ENCODE measurements at places on chromosomes 12 and 14.

GRCh38 chr12:84075991-84076390 lies 836.6 kb downstream of the SLC6A15 start:
- no peak for DNase-seq

- no peak for DNase-seq
Observed at GRCh38 chr12:109010259-109010658, 10.6 kb downstream of the SVOP start.

DNA sequence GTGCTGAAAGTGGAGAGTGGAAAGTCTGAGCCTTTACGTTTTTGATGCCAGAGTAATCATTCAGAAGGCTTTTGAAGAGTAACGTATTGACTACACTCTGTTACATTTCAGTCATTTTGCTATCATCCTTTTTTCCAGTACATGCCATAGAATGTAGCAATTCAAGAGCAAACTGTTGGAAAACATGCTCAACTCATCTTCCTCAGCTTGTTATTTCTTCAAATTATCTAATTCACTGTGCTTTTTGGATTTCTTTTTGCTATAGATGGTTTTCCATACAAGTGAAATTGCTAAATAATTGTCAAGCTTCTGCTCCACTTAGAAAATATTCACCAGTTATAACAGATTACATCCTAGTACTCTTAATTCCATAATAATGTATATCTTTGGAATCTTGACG lies 129.9 kb upstream of the CLEC14A start:
- DNase-seq = no peak

DNA sequence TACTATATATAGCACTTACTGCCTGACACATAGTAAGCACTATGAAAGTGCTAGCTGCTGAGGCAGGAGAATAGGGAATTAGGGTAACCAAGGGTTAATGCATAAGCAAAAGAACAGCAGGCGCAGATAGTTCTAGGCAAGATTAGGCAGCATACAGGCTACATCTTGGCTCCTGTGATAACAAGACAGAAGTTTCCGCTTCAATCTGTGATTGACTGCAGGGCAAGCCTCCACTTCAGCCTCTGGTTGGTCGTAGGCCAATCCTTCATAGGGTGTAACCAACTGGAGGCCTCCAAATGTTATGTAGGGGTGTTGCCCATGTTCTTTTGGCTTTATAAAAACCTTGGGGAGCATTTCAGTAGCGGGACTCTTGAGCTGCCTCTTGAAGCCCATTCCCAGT lies 46.9 kb downstream of the KLHL28 start:
- DNase-seq = no peak

GRCh38 chr12:2641207-2641606 lies 153.6 kb upstream of the FKBP4 start:
- no peak for DNase-seq

- no peak for DNase-seq
Observed at GRCh38 chr14:102849526-102850379, 72.5 kb downstream of the TRAF3 start.

GRCh38 chr14:65373016-65373670 lies 39.4 kb upstream of the FUT8 start:
- no peak for DNase-seq

- DNase-seq = no peak
Observed at GRCh38 chr14:48900565-48900964, 685.6 kb downstream of the RPS29 start.

- DNase-seq = no peak
Observed at GRCh38 chr14:101814934-101815333, 53.4 kb downstream of the PPP2R5C start.
